ENCODE measurements at places on chromosomes 2 and 18.

- DNase-seq: no peak
Measured at GRCh38 chr2:165793161-165793778, 777 bp downstream of the GALNT3 start.

DNA sequence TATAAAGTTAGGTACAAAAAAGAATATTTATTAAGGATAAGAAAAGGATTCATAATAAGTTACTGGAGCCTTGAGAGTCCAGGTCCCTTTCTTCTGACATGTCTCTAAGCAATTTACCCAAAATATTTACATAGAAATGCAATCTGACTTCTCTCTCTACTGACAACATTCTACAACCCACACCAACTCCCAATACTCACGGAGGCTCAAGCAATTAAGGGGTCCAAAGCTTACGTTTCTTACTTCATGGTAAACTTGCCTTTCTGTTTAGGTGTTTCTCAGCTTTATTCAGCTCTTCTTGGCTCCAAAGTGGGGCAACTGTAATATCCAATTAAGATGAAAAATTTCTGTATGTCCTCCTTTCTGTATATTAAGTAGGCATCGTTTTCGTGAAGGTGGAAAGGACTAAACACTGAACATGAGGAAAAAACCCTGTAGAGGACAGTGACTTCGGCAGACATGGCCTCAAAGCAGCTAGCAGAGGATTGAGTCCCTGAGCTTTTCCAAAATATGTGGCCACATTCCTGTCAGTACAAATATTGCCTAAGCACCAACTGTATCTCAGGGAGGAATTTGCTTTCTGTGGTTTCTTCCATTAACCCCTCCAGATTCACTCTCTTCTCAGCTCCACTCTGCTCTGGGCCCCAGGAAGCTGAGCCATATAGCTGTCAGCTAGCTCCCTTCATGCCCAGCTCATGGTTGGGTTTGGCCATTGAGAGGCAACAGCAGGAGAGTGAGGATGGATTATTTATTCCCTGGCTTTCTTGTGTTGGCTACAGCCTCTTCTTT, 67.9 kb upstream of the GLS start:
- no peak for DNase-seq

DNA sequence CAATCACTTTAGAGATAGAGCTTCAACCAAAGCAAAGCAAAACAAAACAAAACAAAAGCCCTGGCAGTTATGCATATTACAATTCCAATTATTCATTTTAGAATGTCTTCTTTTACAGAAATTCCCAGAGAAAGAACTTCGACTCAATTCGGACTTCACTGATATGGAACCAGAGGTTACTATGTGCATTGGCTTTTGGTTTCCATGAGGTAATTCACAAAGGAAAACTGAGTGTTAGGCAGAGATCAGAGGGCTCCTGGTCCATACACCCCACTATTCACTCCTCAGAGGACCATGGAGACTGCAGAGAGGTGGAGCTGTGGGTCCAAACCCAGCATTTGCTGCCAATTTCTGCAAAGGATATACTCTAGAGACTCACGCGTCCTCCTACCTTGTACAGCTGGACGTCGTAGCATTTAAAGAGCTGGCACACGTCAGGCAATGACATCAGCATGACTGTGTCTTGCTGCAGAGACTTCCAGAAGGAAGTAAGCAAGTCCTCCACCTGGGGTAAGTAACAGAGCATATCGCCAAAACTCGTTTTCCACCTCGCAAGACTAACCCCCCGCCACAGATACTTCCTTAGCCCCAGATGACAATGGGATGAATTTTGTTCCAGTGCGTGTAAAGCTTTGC, 31.3 kb upstream of the CREG2 start:
- DNase-seq: no peak

DNA sequence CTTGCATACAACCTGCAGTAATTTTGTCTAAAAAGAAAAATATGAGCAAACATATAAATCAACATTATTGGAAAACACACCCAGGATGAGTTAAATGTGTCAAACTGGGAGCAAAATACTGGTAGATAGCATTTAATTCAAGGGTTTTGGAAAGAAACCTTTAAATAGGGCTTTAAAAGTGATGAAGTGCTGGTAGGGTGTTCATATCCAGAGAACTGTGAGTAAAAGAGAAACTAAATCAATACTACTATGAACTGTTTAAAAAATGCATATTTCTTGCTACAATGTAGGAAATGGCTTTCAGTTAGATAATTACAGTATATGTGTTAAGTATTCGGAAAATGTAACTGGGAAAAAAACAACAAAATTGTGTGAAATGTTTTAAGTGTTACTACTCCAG, 117.8 kb downstream of the ATAD2B start:
- DNase-seq: no peak

GRCh38 chr2:212998626-212999359, 152.6 kb downstream of the IKZF2 start:
- no peak for DNase-seq

- DNase-seq: peak; percentile 97
Measured at GRCh38 chr2:19347619-19348562, 10.5 kb downstream of the OSR1 start.

- DNase-seq: no peak
Measured at GRCh38 chr2:42176992-42177738, 8.0 kb downstream of the EML4 start.

DNA sequence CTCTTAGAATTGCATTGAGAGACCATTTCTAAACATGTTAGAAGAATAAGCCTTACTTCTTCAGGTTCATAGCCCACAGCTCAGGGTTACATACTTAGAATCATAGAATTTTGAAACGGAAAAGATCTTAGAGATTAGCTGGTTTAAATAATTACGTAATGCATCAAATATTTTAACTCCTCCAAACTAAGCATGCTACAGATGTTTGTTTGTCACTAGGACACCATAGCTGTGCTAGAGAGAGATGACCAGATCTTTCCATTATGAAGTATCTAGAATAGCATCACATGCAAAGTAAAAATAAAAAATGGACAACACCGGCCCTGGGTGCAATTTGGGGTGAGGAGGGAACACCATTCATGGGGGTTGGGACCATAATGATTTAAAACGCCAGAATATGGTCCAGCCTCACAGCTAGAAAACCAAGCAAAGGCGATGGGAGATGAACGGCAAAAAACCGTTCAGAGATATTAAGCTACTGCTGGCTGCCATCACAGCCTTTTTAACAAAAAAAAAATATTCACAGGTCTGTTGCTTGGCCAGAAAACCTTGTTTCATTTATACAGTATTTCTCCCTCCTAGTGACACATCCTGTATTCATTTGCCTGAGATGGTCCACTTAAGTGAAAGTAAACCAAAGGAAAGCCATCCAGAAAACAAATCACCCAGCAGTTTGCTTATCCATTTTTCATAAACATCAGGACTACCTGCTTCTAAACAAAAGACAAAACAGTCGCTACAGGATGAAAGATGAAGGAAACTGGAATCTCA, 94.2 kb downstream of the EPHA4 start:
- DNase-seq: no peak

- DNase-seq: no peak
Measured at GRCh38 chr18:47680488-47680887, 250.0 kb downstream of the SMAD2 start.

GRCh38 chr18:32961538-32961937, 188.7 kb upstream of the KLHL14 start:
- no peak for DNase-seq

- no peak for DNase-seq
Measured at GRCh38 chr2:204086167-204086566, 149.6 kb downstream of the ICOS start.
